ENCODE measurements at places on chromosomes 11 and 22.
A peak's percentile ranks its signal among the peaks of the same experiment; 100 is the strongest.

GRCh38 chr11:93080146-93080759 is 110.8 kb downstream of the MTNR1B start:
- DNase-seq = no peak

GRCh38 chr11:87473174-87473573 is 435.4 kb downstream of the TMEM135 start:
- DNase-seq = no peak

DNA sequence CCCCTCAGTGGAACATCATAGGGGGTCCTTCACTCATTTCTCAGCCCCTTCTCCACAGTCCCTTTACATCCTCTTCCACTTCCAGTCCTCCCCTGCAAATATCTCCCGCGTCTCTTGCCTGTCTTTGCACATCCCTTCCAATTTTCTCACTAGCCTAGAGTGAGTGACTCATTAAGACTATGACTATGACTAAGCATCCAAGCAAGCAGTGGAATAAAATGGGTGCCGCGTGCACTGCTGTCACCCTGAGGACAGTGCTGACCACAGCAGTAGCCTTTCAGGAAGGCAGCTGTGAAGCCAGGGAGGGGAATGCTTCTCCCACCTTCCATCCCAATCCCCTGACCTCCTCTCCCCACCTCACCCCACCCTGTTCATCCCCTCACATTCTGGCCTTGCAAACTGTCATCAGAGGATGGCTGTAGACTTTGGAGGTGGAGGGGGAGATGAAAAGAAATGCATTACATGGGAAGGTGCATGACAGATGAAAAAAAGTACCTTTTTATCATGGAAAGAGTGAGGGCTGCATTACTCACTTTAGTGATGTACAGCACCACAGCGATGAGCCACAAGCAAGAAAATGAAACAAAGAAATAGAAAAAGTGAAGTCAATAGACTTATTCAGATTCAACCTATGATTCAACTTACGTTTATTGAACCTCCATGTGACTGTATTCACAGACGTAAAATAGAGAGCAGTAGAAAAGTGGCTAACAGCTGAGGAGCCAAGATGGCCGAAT is 948.2 kb downstream of the NTM start:
- DNase-seq = no peak

GRCh38 chr11:75773595-75774353 is 5.2 kb downstream of the DGAT2 start:
- DNase-seq = peak; percentile 83

GRCh38 chr11:12220305-12220704 is 109.9 kb downstream of the MICAL2 start:
- DNase-seq = no peak

DNA sequence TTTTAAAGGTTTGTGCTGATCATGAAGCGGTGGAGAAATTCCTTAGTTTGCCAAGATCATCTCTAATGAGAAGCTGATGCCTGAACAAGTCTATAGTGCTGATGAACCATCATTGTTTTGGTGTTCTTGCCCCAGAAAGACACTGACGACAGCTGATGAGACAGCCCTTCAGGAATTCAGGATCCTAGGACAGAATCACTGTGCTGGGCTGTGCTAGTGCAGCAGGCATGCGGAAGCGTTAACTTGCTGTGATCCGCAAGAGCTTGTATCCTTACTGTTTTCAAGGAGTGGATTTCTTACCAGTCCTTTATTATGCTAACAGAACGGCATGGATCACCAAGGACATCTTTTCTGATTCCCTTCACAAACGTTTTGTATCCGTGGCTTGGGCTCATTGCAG is 104.1 kb downstream of the TBC1D22A start:
- no peak for DNase-seq

DNA sequence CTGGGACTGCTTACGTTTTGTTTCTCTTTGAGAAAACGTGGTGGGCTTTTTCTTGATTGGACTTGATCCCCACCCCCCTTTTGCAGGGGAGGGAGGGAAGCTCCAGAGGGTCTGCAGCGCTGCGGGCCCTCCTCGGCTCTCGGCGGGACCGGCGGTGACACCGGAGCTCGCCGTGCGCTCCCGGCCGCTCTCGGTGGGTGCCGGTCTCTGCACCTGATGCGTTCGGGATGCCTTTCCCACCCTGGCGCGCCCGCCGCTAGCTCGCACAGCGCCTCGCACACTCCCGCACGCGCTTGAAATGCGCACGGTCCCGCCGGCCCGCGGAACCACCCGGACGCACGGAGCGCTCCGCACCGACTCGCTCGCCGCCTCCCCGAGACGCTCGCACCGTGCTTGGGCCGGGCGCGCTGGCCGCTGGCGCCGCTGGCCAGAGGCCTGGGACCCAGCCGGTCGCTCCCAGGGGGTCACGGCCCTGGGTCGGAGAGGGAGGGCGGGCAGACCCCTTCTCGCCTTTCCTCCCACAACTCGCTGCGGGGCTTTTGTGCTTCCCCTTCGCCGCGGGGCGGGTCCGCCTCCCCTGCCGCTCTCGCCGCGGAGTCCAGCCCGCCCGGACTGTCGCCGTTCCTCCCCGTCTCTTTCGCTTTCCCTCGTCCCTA is 1.0 kb downstream of the ZBTB16 start:
- no peak for DNase-seq

GRCh38 chr11:129260750-129261149 is 68.6 kb upstream of the ARHGAP32 start:
- DNase-seq = no peak

DNA sequence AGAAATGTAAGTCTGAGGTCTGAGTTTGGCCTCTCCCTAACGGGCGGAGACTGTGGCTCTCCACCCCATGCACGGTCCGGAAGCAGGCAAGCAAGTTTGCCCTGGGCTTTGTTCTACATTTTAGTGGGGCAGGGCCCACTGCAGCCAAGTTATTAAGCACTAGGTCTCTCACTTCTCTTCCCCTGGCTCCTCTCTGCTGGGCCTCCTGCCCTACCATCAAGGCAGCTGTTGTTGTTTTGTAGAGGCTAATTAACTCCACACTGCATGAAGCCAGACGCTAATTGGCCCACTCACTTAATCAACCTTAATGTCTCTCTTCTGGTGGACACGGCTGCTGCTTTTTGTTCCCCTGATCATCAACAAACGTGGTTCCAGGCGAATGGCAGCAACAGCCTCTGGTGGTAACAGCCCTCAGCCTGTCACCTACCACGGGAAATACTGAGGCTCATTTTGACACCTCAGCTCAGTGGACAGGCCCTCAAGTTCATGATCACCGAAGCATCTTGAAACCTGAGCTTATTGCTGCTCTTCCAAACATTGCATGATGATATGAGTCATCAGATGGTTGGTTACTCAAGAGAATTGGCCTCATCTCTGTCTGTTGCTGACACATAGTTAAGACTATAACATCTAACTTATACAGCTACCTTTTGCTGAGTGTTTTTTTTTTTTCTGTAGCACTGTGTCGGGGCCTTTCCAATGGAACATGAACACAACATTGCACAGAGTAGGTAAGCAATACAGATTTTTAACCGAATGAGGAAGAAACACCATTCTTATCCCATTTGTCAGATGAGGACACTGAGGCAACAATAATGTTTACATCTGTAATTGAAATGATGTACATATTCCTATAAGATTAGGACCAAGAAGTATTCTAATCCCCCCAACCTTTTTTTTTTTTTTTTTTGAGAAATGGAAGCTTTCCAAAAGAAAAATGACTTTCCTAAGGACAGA is 20.8 kb upstream of the LMO2 start:
- peak; percentile 22 for DNase-seq

DNA sequence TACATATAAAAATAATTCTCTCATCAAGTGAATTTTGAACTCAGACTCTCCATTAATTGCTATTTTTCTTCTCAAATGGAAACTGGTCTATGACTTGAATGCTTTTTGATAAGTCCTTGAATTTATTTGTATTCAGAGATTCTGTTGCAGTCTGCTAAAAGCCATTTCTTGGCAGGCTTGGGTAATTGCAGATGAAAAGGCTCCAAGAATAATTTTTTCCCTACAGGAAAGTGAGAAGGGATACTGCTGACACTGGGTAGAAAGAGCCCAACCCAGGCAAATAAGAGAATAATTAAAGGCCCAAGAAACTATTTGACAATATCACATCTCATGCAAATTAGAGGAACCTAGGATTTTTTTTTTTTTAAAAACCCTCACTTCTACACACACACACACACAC is 246.5 kb upstream of the DDI1 start:
- DNase-seq = no peak

GRCh38 chr11:112004389-112004788 is 20.8 kb upstream of the DLAT start:
- peak; percentile 39 for DNase-seq

- DNase-seq = no peak
Measured at GRCh38 chr11:105361651-105362050, 222.1 kb upstream of the CARD18 start.

DNA sequence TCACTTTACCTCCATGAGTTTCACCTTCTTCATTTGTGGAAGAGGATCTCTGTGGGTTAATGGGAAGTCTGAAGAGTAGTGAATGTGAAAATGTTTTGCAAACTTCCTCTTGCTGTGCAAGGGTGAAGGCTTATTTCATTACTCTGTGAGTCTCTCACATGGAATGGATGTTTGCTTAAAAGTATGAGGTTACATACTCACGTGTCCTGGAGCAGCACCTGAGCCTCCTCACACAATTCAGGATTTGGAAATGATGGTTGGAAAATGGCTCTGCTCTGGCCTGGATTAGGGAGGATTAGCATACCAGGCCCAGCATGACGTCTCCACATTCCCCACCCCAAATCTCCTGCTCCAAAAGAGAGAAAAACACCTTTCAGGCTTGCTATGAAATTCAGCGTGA is 4.8 kb downstream of the GRAMD1B start:
- DNase-seq = no peak

GRCh38 chr11:121466063-121466794 is 13.5 kb upstream of the SORL1-AS1 start:
- DNase-seq = no peak

- DNase-seq = no peak
Measured at GRCh38 chr11:43837879-43838278, 42.8 kb upstream of the ALKBH3 start.

- no peak for DNase-seq
Measured at GRCh38 chr11:114209343-114209742, 86.9 kb upstream of the NNMT start.

- DNase-seq = no peak
Measured at GRCh38 chr22:32887324-32887980, 85.9 kb downstream of the TIMP3 start.

GRCh38 chr11:121958971-121959325 is 157.1 kb downstream of the BLID start:
- DNase-seq = no peak

GRCh38 chr11:108204929-108205499 is 17.4 kb downstream of the NPAT start:
- DNase-seq = no peak

DNA sequence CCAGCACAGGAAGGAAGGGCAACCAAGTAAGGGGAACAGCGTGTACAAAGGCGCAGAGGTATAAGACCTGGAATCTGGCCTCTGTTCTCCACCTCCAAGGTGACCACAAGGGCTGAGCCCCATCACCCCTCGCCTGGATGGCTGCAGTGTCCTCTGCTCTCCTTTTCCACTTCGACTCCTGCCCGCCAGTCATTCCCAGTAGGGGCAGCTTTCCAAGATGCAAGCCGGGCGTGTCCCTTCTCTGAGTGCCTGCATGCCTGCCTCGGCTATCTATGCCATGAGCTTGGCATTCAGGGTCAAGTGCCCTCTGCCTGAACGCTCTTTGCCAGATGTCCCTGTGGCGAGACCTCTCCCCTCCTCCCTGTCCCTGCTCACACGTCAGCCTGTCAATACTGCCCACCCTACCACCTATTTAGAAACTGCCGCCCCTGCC is 17.0 kb downstream of the FADS3 start:
- DNase-seq = no peak

DNA sequence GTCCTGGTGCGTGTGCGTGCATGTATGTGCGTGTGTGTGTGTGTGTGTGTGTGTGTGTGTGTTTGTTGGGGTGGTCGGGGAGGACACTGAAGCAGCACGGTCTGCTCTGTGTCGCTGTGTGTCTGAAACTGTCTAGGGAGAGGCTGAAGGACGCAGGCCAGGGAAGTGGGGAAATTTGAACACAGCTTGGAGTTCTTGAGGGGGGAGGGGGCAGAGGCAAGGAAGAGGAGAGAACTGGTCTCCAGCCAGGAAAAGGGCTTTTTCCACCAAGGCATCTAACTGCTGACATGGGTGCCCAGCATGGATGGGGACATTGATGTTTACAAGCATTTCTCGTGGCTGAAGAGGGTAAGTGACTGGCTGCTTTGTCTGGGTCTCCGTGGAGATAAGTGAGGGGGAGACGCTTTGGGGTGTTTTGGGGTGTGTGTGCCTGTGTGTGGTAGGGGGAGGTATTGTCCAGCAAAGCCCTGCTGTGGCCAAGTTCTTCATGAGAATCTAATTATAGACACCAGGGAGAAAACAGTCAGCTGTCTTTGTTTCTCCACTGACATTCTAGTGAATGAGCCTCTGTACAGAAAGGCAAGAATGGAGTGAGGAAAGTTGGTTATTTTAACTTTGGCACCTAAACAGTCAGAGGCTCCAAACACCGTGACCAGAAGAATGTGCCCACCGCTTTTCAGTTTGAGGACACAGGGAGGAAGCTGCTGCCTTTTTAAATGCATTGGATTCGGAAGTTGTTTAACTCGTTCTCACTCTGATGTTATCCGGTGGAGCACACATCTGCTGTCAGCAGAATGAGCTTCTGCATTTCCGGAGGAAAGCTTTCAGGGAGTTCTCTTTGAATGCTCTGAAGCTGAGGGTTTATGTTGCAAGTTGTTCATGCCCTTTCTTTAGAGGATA is 63.7 kb downstream of the PPFIBP2 start:
- DNase-seq = no peak

DNA sequence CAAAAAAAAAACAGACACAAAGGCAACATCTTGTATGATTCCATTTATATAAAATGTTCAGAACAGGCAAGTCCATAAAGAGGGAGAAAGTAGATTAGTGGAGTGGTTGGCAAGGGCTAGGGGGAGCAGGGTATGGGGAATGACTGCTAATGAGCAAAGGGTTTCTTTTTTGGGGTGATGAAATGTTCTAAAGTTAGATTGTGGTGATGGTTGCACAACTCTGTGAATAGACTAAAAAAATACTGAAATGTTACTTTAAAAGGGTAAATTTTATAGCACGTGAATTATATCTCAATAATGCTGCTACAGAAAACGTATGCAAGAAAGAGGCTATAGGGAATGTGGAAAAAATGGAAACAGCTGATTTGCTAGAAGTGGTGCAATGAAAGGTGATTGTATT is 155.1 kb downstream of the TENM4 start:
- DNase-seq = no peak

- no peak for DNase-seq
Measured at GRCh38 chr22:46446799-46447198, 90.6 kb downstream of the CELSR1 start.

DNA sequence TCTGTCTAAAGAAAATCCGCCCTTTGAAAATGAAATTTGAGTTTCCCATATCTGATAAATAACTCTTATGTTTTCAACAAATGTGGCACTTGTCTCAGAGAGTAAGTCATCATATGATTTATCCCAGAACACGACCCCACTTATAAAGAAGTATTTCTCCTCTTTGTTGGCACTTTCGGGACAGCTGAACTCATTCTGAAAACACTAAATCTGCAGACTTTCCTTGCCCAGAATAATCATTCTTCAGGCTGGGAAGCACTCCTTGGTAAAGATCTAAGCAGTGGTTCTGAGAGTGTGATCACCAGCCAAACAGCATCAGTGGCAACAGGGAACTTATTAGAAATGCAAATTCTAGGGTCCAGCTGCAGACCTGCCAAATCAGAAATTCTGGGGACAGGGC is 532.2 kb upstream of the API5 start:
- DNase-seq = no peak

GRCh38 chr11:69011624-69012091 is 1.4 kb downstream of the MRGPRF start:
- no peak for DNase-seq

GRCh38 chr11:17188675-17189074 is 19.1 kb downstream of the PIK3C2A start:
- no peak for DNase-seq

GRCh38 chr22:45208993-45209838 is 31.5 kb downstream of the KIAA0930 start:
- DNase-seq = no peak

Data from GM19239 (cell line).